H9 (cell line): ENCODE measurements at places on chromosomes 12 and 14. TPM values are rescaled to one million over a fixed set of nuclear protein-coding genes. Genes with fewer than 3 reads are reported as not detected.

DNA sequence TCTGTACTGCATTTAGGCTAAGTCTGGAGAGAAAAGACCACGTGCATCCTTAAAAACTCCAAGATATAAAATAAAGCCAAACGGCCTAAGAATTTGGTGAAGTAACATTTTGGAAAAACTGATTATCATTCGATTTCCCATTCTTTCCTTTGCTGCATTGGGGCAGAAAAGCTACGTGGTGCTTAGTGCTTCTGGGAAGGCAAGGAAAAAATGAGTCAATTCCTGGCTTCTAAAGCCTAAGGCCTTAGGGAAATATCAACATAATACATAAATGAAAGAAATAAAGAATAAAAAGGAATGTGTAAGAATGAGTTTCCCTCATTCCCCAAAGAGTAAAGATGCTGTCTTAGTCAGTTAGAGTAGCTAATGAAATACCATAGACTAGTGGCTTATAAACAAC is 520.5 kb downstream of the GLT1D1 start:
- DNase-seq = no peak
- peaks cover 13% of the 10 kb centered on the region; the same call in 1 of the 2 replicates for H3K36me3 ChIP-seq
- H3K27ac ChIP-seq = no peak overlapping the region
- H3K4me1 ChIP-seq = 0 out of 2 replicates have a peak, but pooled peaks cover 2% of the 10 kb centered on the region
- no peak overlapping the region for H3K4me3 ChIP-seq
- no peaks in the 10 kb centered on the region for H3K27me3 ChIP-seq

DNA sequence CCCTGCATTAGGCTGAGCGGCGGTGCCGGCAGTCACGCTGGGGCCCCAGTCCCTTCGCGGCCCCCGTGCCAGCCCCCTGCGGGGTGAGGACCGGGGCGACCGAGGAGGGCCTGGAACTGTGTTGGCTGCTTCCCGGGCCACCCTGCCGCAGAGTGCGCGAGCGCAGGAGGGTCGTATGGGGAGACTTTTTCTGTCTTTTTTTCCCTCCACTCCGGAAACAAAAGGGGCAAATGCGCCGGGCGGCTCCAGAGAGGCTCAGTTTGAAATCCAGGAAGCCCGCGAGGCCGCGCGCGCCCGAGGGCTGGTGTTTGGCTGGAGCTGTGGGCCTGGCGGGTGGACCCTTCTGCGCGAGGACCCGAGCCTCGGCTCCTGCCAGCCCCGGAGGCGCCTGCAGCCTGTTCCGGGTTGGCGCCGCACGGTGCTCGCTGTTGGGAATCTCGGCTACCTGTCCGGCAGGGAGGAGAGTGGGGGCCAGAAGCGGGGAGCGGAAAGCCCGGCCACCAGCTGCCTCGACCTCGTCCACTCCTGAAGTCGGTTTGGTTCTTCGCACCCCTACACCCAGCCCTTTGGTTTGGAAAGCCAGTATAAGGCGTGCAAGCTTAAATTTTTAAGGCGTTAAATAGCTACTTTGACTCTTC is 638 bp downstream of the PLEKHG3 start:
- no peaks in the 10 kb centered on the region for H3K27me3 ChIP-seq
- no peak overlapping the region for H3K27ac ChIP-seq
- H3K4me3 ChIP-seq = peak overlapping the region; percentile 87
- peaks cover 24% of the 10 kb centered on the region for H3K4me1 ChIP-seq
- peaks cover under 1% of the 10 kb centered on the region for H3K36me3 ChIP-seq

GRCh38 chr14:67703997-67704396 is 2.3 kb downstream of the RDH12 start:
- no peak overlapping the region for H3K27ac ChIP-seq
- DNase-seq = no peak
- no peaks in the 10 kb centered on the region for H3K36me3 ChIP-seq
- no peak overlapping the region for H3K4me3 ChIP-seq
- no peaks in the 10 kb centered on the region for H3K27me3 ChIP-seq
- no peaks in the 10 kb centered on the region for H3K4me1 ChIP-seq

DNA sequence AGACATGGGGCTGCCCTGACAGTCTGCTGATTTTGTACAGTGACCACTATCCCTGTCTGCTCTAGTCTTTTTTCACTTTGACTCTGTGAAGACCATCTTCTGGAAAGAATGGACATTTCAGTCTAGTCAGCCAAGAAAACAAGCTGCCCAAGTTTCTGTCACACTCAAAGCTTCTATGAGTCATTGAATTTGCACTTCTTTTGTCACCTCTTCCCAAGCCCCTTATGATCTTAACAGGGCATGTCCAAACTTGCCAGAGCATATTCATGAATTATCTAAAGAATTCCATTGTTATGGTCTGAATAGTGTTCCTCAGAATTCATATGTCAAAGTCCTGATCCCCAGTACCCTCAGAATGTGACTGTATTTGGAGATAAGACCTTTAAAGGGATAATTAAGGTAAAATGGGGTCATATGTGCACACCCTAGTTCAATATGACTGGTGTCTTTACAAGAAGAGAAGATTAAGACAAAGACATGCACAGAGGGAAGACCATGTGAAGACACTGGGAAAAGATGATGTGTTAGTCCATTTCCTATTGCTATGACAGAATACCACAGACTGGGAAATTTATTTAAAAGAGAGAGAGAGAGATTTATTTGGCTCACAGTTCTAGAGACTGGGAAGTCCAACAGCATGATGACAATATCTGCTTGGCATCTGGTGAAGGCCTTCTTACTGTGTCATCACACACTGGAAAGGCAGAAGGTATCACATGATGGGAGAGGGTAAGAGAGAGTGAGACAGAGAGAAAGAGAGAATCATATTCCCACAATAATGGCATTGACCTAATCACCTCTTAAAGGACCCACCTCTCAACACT is 242.6 kb downstream of the BTG1 start:
- peaks cover 6% of the 10 kb centered on the region for H3K36me3 ChIP-seq
- H3K4me1 ChIP-seq = no peaks in the 10 kb centered on the region; the same call in 1 of the 2 replicates

- no peaks in the 10 kb centered on the region for H3K4me1 ChIP-seq
- no peaks in the 10 kb centered on the region for H3K27me3 ChIP-seq
- no peak overlapping the region for H3K27ac ChIP-seq
- no peak for DNase-seq
- peaks cover 2% of the 10 kb centered on the region; the same call in 1 of the 3 replicates for H3K36me3 ChIP-seq
- H3K4me3 ChIP-seq = no peak overlapping the region
These were observed 24.5 kb downstream of the RECQL start for GRCh38 chr12:21476949-21477348.

DNA sequence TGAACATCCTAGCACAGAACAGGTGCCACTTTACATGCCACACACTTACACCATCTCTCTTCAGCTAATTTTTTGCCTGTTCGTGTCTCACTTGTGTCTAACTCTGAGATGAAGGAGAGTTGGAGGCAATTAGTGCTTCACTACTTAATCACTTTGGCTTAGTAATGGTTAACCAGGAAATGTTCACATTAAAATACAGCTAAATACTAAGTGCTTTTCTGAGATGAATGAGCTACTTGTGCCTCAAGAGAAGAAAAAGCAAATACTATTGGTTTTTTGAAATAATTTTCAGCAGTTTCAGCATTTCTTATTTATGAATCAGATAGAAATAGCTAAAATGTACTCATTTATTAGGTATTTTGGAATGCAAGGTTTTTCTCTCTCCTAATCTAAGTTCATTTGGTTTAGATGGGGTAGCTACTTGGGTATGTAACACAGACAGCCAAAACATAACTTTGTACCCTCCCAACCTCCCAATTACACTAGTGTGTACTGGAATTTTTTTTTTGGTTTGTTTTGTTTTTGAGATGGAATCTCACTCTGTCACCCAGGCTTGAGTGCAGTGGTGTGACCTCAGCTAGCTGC is 1474.1 kb upstream of the SEL1L start:
- H3K27ac ChIP-seq = no peak overlapping the region
- no peak overlapping the region for H3K4me3 ChIP-seq
- H3K36me3 ChIP-seq = peaks cover 19% of the 10 kb centered on the region
- no peak for DNase-seq
- H3K27me3 ChIP-seq = no peaks in the 10 kb centered on the region

- no peaks in the 10 kb centered on the region for H3K4me1 ChIP-seq
- no peak for DNase-seq
- H3K27me3 ChIP-seq = no peaks in the 10 kb centered on the region
- H3K27ac ChIP-seq = no peak overlapping the region
These were observed 23.8 kb upstream of the MBIP start for GRCh38 chr14:36344211-36344610.

GRCh38 chr12:1022032-1022970 is 31.3 kb downstream of the ERC1 start:
- no peaks in the 10 kb centered on the region for H3K4me1 ChIP-seq
- no peaks in the 10 kb centered on the region for H3K27me3 ChIP-seq
- DNase-seq = no peak
- no peak overlapping the region for H3K4me3 ChIP-seq
- no peak overlapping the region for H3K27ac ChIP-seq

DNA sequence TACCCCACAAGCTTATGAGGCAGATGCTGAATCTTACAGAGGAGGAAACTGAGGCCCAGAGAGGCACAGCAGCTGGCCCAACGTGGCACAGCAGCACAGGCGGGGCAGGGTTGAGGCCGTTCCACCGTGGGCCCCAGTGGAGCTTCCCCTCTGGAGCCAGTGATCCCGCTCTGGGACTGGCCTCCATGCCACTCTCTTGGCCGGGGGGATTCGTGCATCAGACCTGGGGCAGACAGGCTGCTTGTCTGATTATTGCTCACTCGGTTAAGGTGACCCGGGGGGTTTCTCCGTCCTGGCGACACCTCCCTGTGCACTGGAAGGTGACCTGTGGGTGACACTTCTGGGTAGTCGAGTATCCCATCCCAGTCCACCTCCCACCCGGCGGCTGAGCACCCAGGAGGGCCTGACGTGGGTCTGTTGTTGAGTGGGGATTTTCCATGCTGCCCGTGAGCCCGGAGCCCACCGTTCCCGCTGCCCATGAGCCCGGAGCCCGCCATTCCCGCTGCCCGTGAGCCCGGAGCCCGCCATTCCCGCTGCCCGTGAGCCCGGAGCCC is 27.8 kb downstream of the NOC4L start:
- no peak overlapping the region for H3K27ac ChIP-seq
- no peak overlapping the region for H3K4me3 ChIP-seq
- H3K4me1 ChIP-seq = no peaks in the 10 kb centered on the region
- DNase-seq = no peak

DNA sequence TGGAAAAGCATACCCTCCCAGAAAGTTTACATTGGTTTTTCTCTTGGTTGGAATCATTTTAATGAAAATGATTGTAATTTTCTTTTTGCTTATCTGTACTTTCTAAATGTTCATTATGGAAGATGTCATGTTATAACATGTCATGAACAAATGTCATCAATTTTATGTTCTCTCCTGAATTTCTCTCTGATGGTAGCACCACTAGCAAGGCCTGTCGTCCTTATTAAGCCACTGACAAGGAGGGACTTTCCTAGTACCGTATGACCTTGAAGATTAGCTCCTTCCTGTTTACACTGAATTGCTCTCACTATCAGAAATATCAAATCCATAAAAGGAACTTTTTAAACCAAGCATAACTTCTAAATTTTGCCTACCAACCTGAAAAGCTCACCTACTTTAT is 99.0 kb downstream of the ESR2 start:
- DNase-seq = no peak
- H3K36me3 ChIP-seq = peaks cover 17% of the 10 kb centered on the region; the same call in 2 of the 3 replicates
- no peaks in the 10 kb centered on the region for H3K27me3 ChIP-seq
- no peaks in the 10 kb centered on the region; the same call in 1 of the 2 replicates for H3K4me1 ChIP-seq
- no peak overlapping the region for H3K27ac ChIP-seq
- no peak overlapping the region for H3K4me3 ChIP-seq

- DNase-seq = no peak
- H3K27ac ChIP-seq = no peak overlapping the region
- H3K27me3 ChIP-seq = no peaks in the 10 kb centered on the region
- H3K4me1 ChIP-seq = no peaks in the 10 kb centered on the region
- H3K36me3 ChIP-seq = no peaks in the 10 kb centered on the region
These were observed 130.5 kb downstream of the SEC23A start for GRCh38 chr14:38972511-38972910.

- H3K27ac ChIP-seq = no peak overlapping the region
- H3K36me3 ChIP-seq = no peaks in the 10 kb centered on the region
- peak; percentile 38 for DNase-seq
- H3K4me3 ChIP-seq = no peak overlapping the region
- H3K27me3 ChIP-seq = no peaks in the 10 kb centered on the region
- H3K4me1 ChIP-seq = no peaks in the 10 kb centered on the region
These were observed 783.8 kb downstream of the VRK1 start for GRCh38 chr14:97581016-97581415.

GRCh38 chr12:91264178-91264577 is 81.6 kb upstream of the DCN start:
- no peak overlapping the region for H3K4me3 ChIP-seq
- no peaks in the 10 kb centered on the region for H3K27me3 ChIP-seq
- no peak for DNase-seq
- H3K36me3 ChIP-seq = no peaks in the 10 kb centered on the region

DNA sequence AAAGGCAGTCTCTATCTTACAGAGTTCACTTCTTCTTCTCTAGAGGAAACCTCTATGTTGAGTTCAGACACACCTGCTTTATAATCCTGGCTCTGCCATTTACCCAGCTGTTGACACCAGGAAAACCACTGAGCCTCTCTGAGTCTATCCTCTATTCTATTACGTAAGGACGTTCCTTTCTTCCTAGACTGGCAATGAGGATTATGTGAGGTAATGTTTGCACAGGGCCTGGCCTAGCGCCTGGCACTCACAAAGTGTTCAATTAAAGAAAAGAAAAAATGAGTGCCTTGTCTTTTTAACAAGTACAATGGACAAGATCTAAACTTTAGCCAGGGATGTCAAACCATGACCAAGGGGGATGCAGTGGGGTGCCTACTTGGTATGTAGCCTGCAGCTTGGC is 641.9 kb upstream of the TBX3 start:
- H3K4me1 ChIP-seq = no peaks in the 10 kb centered on the region
- no peaks in the 10 kb centered on the region for H3K27me3 ChIP-seq
- no peaks in the 10 kb centered on the region for H3K36me3 ChIP-seq
- H3K4me3 ChIP-seq = no peak overlapping the region
- no peak overlapping the region for H3K27ac ChIP-seq

- DNase-seq = peak; percentile 48
- no peaks in the 10 kb centered on the region for H3K27me3 ChIP-seq
- no peaks in the 10 kb centered on the region; the same call in 1 of the 2 replicates for H3K4me1 ChIP-seq
- no peaks in the 10 kb centered on the region for H3K36me3 ChIP-seq
These were observed 1.1 kb downstream of the NUMB start for GRCh38 chr14:73457041-73457923.

- H3K4me1 ChIP-seq = no peaks in the 10 kb centered on the region
- no peak for DNase-seq
- no peaks in the 10 kb centered on the region for H3K36me3 ChIP-seq
- no peak overlapping the region for H3K27ac ChIP-seq
- H3K27me3 ChIP-seq = no peaks in the 10 kb centered on the region
- H3K4me3 ChIP-seq = no peak overlapping the region
These were observed 97.1 kb upstream of the NCOR2 start for GRCh38 chr12:124664395-124665111.

Gene PMCH
- total RNA-seq = not detected in 2 replicates

Gene CMA1
- total RNA-seq = not detected in 2 replicates

Gene PLEKHD1
- 0.29 and 0.37 TPM in 2 replicates for total RNA-seq

Gene CLECL1
- not detected in 2 replicates for total RNA-seq

Gene OR10AD1
- total RNA-seq = not detected in 2 replicates

Gene GDF3
- 9.1 and 9.9 TPM in 2 replicates for total RNA-seq

Gene MSRB3
- total RNA-seq = 1.1 and 1.3 TPM in 2 replicates
